Pulmonary artery endothelial cell (primary cell): ENCODE measurements at places on chromosomes 6 and 20.

GRCh38 chr6:37239950-37240713 lies 17.4 kb upstream of the TBC1D22B start:
- DNase-seq = peak; percentile 95

DNA sequence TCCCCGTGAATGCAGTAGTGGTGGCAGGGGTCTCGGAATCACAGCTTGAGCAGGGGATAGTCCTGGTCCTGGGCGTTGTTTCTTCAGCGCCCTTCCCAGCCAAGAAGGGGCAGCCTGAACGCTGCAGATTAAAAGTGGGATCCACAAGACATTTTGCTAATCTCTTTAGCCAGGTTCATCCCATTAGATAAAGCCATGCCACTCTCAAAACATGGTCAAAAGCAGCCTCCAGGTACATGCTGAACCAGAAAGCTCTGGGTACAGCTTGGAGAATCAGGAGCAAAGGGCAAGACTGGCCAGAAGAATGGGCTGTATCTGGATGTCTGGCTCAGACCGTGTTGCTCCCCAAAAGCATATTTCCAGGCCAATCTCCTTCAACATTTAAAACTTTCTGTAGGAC lies at the start of gene PRPH2:
Gene PRPH2, minus strand, starts transcription at position 101 of the 400 bp plus-strand sequence. CDS start 263 bp downstream, outside the sequence.
- DNase-seq = no peak

DNA sequence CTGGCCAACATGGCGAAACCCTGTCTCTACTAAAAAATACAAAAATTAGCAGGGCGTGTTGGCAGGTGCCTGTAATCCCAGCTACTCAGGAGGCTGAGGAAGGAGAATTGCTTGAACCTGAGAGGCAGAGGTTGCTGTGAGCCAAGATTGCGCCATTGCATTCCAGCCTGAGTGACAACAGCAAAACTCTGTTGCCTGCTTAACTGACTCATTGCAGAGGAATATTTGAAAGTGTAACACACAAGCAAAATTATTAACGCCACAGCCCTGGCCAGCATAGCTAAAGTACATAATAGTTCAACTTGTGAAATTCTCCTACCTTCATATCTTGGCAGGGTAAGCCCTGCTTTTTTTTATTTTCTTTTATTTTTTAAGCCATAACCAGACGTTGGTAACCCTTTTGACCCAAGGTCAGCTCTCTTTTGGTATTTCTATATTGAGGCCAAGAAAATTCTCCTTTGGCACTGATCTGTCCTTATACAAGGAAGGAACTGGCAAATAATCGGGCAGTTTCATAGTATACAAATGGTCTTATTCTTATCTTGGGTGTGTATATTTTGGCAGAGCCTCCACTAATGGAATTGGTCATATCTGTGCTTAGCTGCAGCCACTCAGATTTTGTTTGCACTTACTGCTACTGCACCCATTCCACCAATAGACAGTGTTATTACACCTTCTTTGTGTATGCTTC lies 4.0 kb upstream of the ADGRF5 start:
- no peak for DNase-seq

DNA sequence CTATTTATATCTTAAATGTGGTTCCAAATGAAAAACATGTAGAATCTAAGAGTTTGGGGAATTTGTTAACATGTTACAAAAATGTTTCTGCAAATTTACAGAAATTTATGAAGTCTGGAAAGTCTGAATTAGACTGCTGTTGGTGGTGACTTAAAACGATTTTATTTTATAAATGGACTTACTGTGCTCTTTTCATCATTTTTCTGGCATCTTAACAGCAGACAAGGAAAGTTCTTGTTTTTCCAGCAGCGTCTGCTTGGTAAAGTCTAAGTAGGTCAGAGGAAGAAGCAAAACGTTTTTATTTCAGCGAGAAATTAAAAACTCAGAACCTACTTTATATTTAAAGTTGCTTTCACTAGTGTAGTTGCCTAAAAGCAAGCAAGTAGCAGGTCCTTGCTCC lies 48.6 kb upstream of the COL9A1 start:
- DNase-seq = no peak

- no peak for DNase-seq
Measured at GRCh38 chr20:436476-436875, 25.9 kb downstream of the TBC1D20 start.

DNA sequence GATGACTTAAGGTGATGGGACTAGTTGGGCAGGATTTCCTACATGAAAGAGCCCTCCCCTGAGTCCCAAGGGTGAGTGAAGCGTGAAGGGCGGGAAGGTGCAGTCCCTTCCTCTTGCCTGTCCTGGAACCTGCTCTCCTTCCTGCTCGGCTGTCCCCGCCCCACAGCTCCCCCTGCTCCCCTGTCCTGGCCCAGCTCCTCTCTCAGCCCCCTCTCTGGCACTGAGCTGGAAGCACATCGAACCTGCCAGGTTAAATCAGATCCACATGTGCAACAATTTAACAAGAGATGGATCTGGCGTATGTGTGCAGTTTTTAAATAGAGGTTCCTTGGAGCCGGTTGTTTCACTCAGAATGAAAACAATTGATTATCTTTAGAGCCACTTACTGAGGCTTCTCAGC lies 95.0 kb downstream of the LRFN2 start:
- no peak for DNase-seq

- no peak for DNase-seq
Measured at GRCh38 chr6:55902796-55903195, 27.4 kb upstream of the BMP5 start.

DNA sequence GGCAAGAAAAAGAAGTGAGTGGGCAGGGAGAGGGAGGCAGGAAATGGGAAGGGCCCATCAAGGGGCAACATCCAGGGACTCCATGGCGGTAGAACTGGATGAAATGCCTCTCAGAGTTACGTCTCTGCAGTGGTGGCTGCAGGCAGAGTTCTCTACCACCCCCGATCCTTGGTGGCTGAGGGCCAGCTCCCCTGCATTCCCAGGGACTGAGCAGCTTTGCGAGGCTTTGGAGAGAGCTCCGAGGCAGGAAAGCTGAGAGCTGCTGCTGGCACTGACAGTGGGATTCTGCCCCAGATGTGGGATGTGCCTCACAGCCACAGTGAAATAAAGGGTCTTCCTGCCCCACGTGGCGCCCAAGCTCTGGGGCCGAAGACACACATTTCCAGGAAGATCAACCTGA lies 236.6 kb downstream of the SLC24A3 start:
- DNase-seq = no peak

DNA sequence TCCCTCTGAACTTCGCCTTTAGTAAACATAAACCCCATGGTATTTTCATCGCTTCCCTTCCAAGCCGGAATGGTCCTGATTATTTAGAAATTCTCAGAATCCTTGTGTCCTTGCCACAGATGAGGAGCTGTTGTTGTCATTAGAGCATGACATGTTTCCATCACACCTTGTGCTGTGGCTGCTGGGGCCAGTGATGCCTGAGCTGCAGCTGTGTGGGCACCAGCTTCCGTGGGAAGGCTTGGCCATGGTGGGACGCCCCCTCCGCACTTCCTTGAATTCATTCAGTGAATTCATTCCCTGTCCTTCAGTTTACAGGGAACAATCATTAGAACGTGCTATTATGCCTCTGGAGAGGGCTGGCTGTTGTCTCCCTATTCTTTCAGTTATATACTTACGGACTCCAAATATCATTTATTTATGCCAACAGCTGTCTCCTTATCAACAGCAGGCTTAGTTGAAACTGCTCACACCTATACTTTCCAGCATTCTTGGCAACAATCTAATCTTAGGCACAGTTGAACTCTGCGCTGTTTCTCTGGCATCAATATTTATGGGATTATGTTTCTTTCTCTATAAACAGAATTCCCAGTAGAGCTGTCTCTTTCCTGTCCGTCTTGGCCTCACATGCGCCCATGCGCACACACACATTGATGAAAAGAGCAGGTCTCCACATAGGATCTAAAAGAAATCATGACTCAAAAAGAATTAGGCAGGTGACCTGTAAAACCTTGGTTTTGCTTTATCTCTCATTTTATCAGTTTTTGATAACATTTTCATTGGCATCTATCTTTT lies 9.0 kb downstream of the ADGRF1 start:
- no peak for DNase-seq

DNA sequence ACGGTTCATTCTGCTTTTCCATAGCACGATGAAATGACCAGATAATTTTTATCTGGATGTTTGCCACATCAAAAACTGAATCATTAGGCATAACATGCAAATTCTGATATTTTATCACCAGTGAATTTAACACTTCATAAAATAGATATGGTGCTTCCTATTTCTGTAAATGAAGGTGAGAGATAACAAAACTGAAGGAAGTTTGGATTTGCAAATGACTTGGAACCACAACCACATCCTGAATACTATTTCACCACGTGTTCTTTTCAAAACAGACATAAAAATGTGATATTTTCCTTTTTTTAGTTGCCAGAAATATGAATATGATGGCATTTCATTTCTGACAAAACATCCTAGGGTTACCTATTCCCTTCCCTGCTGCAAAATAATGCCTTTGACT lies 146.1 kb downstream of the EDN1 start:
- no peak for DNase-seq

DNA sequence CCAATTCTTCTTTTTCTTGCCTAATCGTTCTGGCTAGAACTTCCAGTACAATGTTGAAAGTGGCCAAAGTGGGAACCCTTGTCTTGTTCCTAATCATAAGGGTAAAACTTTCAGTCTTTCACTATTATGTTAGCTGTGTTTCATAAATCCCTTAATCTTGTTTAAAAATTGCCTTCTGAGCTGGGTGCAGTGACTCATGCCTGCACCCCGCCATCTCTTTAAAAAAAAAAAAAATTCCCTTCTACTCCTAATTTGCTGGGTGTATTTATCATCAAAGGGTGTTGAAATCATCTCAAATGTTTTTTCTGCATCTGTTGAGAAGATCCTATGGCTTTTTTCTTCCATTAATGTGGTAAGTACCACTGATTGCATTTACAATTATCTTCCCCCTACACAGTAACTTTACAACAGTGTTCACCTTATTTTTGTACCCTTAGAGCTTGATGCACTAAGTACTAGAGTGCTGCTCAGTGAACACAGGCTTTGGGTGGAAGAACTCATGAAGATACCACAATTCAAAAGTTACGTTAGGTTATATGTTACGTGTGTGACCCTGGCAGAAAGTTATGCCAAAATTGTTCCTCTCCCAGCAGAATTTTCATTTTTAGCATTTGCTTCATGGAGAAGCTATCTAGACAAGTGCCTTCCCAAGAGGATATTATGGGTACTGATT lies 9.7 kb downstream of the SNRPB start:
- DNase-seq = no peak

DNA sequence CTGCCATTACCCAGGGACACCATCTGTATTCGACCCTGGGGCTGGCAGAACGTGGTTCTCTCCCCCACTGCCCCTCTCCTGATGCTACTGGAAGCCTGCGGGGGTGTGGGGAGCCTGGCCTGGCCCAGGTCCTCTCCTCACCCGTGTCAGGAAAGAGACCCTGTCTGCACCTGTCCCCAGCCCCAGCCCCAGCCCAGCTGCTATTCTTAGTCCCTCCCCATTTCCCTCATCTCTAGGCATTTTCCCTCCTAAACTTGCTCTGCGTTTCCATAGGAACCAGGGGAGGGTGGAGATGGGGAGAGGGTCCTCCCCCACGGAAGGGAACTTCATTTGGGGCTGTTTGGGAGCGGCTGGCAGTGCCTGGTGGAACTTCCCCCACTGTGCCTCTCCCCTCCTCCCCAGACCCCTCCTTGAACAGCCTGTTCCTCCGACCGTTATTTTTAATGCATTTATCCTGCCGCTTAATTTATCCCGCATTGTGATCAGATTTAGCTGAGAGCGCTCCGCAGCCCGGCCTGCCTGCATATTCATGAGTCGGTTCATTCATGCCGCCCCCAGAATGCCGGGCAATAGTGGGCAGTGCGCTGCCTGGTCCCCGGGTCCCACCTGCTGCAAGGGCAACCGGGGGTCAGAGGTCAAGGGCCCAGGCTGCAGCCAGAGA lies 31.8 kb upstream of the DLGAP4 start:
- DNase-seq = no peak

- no peak for DNase-seq
Measured at GRCh38 chr6:147384737-147385710, 123.5 kb upstream of the SAMD5 start.

DNA sequence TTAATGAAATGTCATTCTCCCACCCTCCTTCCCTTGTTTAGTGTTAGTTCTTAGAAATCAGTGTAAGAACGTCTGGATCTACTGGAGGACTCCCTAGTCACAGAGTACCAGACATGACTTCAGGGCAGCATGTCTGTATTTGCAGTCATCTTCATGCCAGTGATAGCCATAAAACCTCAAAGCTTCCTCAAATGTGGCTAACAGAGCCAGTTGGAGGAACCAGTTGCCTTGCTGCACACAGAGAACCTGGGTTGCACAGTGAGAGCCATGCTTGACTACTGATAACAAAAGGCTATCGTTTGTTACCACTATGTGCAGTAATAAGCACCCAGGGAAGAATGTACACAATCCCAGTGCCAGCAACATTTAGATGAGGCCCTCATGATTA lies 20.1 kb downstream of the NT5E start:
- no peak for DNase-seq

DNA sequence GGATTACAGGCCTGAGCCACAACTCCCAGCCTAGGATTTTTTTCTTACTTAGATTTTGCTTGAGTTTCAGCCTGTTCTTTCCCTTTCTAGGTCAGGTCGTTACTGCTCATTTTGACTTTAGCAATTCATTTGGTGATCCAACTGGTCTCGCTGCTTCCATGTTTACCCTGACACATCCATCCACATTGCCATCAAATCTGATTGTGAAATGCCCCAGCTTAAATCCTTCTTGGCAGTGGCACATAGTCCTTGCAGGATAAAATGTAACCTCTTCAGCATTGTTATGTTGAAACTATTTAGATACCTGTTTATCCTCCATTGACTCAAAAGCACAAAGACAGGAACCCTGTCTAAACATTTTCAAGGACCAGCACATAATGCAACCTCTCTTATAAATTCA lies 77.2 kb downstream of the DNAH8 start:
- DNase-seq = no peak
